ENCODE measurements at places on chromosomes 6 and 20.

GRCh38 chr6:36436466-36436865 is 6.2 kb downstream of the PXT1 start:
- no peak for DNase-seq

- DNase-seq: no peak
These were observed 55.0 kb upstream of the BHLHE23 start for GRCh38 chr20:63061771-63062100.

- DNase-seq: no peak
These were observed 45.2 kb downstream of the UTRN start for GRCh38 chr6:144330017-144330987.

DNA sequence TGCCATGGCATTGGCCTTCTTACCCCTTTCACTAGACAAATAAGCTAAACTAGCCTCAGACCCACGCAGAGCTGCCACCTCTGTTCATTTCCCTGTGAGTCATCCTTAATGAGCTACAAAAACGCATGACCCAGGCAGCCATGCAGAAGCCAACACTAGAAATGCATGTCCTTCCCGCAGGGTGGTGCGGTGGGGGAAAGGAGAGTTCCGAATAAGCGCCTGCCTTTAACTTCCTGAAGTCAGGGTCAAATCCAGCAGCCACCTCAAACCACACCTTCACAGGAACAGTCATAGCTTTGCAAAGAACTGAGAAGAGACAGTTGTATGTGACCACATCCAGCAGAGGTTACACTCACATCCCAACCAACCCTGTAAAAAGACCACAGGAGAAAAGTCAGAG is 40.4 kb downstream of the IRF4 start:
- DNase-seq: no peak

GRCh38 chr20:48143435-48144081 is 358.3 kb upstream of the SULF2 start:
- no peak for DNase-seq

DNA sequence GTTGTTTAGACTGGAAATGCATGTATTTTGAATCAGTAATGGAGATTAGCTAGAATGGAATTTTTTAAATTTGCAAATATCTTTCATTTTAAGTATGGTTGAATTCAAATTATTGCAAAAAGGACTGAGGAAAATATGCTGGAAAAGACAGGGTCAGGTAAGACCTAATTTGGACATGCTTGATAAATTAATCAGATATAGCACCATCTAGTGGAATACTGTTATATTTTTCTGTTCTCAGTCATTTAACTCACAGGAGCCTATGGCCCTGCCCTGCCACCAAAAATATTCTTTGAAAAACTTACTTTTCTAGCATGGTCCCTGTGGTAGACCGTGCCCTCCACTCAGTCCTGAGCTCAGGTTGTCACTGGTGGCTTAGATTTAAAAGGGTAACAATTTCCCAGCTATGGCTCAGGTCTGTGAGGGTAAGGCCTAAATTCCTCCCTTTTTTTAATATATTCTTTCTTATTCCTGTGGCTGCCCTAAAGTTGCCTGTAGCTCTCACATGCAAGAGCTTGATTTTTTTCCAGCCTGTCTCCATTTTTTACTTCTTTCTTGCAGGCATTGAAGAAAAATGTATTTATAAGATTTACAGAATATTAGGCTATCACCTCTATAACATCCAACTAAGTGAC is 25.3 kb upstream of the KIAA1586 start:
- peak; percentile 51 for DNase-seq

DNA sequence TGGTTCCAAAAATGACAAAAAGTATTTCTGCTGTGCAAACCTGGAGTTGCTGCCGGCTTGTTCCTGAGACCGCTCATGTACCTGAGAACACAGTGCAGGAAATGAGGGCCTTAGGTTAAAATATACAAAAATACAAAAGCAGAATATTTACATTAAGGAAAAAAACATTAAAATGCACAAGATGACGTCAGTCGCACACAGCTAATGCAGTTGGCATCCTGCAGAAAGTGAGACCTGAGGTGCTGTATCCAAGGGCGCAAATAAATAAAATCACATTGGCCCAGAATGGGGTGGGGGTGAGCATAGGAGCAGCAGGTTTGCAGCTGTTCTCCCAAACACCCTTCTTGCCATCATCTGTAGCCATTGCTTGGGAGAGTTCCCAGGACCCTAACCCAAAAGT is 310.6 kb upstream of the BTBD3 start:
- DNase-seq: no peak

- DNase-seq: peak; percentile 32
These were observed 494.7 kb upstream of the MAP3K7 start for GRCh38 chr6:91081452-91082067.

GRCh38 chr6:74872754-74873476 is 332.9 kb downstream of the COL12A1 start:
- DNase-seq: no peak

DNA sequence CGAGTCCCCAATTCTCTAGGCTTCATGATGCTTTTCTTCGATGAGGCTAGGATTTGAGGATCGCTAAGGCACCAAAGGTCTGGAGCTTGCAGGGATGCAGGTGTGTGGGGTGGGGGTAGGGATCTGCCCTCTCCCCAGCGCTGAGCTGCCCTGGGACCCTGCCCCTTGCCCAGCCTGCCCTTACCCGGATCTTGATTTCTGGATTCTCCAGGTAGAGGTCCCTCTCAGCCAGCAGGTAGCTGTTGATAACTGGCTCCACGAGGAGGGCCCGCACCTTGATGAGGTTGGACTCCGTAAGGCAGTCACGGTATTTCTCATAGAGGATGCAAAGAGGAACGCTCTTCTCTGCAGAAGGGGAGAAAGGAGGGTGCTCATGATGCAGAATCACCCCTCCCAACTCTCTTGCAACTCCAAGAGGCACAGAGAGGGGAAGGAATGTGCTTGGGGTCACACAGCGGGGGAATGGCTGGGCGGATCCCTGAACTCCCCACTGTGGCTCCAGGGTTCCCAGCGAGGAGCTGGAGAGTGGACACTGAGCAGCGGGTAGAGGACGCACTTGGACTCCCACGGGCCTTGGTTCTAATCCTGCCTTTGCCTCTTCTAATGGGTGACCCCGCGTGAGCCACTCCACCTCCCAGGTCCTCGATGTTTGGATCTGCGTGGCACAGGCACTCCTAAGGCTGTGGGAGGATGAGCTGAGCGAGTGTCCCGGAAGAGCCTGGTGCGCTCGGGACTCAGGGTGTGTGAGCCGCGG is 32.7 kb downstream of the TGM2 start:
- DNase-seq: no peak

Data from AG08396 (cell line).